ENCODE measurements at places on chromosomes 5 and 9. TPM values are rescaled to one million over a fixed set of nuclear protein-coding genes. Genes with fewer than 3 reads are reported as not detected.

DNA sequence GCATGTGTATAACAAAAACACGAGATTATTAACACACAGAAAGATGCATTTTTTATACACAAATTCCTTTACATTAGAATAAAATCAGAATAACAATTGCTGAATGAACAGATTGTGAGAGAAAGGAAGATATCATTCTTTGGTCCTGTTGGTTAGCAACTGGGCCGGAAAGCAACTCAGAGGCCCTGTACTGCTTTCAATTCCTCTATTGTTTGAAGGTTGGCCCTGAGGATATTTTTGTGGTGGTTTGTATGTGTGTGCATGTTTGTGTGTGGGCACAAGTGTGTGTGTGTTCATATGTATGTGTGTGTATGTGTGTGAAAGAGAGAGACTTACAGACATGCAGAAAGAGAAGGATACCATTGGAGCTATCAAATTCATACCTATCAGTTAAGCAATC is 356.8 kb upstream of the DMAC1 start:
- H3K4me1 ChIP-seq = no peaks in the 10 kb centered on the region
- no peak for DNase-seq
- H3K27ac ChIP-seq = no peak overlapping the region
- H3K4me3 ChIP-seq = no peak overlapping the region
- H3K27me3 ChIP-seq = no peaks in the 10 kb centered on the region

- no peak overlapping the region for H3K4me3 ChIP-seq
- no peaks in the 10 kb centered on the region for H3K4me1 ChIP-seq
- H3K27me3 ChIP-seq = no peaks in the 10 kb centered on the region
- H3K36me3 ChIP-seq = no peaks in the 10 kb centered on the region
- no peak overlapping the region for H3K27ac ChIP-seq
- DNase-seq = no peak
Observed at GRCh38 chr9:8816361-8816760, 1016.8 kb upstream of the DMAC1 start.

Gene PLPPR1
- total RNA-seq = 1.9 TPM

Gene PCDHA2
- 0.18 TPM for total RNA-seq

GRCh38 chr9:112648624-112649023 is 69.3 kb downstream of the INIP start:
- no peaks in the 10 kb centered on the region for H3K27me3 ChIP-seq
- no peak overlapping the region for H3K27ac ChIP-seq
- peaks cover 5% of the 10 kb centered on the region for H3K36me3 ChIP-seq
- no peak overlapping the region for H3K4me3 ChIP-seq
- no peak for DNase-seq
- no peaks in the 10 kb centered on the region for H3K4me1 ChIP-seq

Gene C6
- 0.79 TPM for total RNA-seq
